ENCODE measurements at places on chromosomes 2 and 18. TPM values are rescaled to one million over a fixed set of nuclear protein-coding genes. Genes with fewer than 3 reads are reported as not detected.

GRCh38 chr2:63763391-63763941 lies 78.2 kb upstream of the UGP2 start:
- peak; percentile 48 for DNase-seq

Gene DNAJC5G
- total RNA-seq = not detected

GRCh38 chr2:226725126-226725860 lies 74.3 kb downstream of the IRS1 start:
- DNase-seq = peak; percentile 82

GRCh38 chr2:223692191-223692947 lies 90.2 kb upstream of the SCG2 start:
- peak; percentile 39 for DNase-seq

GRCh38 chr18:63888470-63889190 lies 1.1 kb downstream of the SERPINB2 start:
- no peak for DNase-seq

Gene CEBPZOS
- 17.0 TPM for total RNA-seq

- DNase-seq = no peak
Observed at GRCh38 chr18:37138456-37138855, 309.5 kb downstream of the KIAA1328 start.

DNA sequence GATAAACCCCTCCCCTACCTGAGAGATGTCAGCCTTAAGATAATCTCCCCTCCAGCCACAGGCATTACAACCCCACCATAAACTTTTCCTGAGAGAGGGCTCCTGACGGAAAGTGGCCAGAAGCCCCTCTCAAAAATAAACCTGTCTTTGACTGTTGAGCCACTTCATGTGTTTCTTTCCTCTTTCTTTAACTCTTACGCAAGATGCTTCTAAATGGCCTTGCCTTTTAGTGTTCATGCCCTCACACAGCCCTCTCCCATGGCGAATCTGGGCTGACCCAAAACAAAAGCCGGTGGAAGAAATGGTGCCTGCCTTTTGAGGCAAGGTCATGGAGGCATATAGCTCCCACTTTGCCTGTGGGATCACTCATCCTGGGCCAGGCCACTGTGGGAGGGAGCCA lies 54.4 kb downstream of the NAPG start:
- DNase-seq = no peak

Gene MRPS5
- total RNA-seq = 55.6 TPM

Data from tongue (tissue), 3 donors.